Caco-2 (cell line): ENCODE measurements at places on chromosomes 1 and 21.

GRCh38 chr21:41873005-41873404, 6.1 kb downstream of the PRDM15 start:
- DNase-seq = no peak

GRCh38 chr1:197252973-197253372, 15.1 kb upstream of the CRB1 start:
- DNase-seq = no peak

- no peak for DNase-seq
Observed at GRCh38 chr1:98979463-98979862, 25.2 kb downstream of the PLPPR5 start.

DNA sequence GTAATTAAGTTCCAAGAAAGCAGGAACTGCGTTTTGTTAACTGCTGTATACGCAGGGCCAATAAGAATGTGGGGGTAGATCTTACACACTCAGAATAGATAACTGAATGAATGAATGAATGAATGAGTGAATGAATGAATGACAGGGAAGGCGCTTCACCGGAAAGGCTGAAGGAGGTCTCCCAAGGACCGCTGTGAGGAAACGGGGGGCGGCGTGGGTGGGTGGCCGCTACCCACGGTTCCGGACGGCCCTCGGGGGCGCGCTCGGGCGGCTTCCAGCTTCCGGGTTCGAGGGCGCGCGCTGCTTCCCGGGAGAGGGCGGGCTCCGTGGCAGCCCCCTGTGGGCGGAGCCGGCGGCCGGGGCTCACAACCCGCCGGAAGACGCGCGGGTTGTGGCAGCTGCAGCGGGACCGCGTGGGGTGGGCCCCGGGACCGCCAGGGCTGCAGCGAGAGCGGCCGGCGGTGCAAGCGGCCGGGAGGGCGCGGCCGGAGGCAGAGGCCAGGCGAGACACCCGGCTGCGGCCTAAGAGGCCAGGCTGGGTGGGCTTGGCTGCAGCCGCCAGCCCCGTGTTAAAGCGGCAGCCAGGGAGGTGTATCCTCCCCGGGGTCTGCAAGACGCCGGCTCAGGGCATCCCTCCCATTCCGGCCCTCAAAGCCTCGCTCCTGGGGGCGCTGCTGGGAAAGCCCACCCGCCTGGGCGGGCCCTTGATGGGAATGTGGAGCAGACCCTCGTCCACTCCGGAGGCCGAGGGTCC, at the start of gene ZFP69:
TSS of gene ZFP69 (plus strand) at position 367 of the 754 bp plus-strand sequence. CDS start 2,072 bp downstream, outside the sequence.
- DNase-seq = peak; percentile 61
